Hematopoietic multipotent progenitor cell treated with erythropoietin and hydrocortisone succinate and interleukin-3 and kit ligand, for 8 days (in vitro differentiated cells): ENCODE measurements at places on chromosomes 16 and 17.

DNA sequence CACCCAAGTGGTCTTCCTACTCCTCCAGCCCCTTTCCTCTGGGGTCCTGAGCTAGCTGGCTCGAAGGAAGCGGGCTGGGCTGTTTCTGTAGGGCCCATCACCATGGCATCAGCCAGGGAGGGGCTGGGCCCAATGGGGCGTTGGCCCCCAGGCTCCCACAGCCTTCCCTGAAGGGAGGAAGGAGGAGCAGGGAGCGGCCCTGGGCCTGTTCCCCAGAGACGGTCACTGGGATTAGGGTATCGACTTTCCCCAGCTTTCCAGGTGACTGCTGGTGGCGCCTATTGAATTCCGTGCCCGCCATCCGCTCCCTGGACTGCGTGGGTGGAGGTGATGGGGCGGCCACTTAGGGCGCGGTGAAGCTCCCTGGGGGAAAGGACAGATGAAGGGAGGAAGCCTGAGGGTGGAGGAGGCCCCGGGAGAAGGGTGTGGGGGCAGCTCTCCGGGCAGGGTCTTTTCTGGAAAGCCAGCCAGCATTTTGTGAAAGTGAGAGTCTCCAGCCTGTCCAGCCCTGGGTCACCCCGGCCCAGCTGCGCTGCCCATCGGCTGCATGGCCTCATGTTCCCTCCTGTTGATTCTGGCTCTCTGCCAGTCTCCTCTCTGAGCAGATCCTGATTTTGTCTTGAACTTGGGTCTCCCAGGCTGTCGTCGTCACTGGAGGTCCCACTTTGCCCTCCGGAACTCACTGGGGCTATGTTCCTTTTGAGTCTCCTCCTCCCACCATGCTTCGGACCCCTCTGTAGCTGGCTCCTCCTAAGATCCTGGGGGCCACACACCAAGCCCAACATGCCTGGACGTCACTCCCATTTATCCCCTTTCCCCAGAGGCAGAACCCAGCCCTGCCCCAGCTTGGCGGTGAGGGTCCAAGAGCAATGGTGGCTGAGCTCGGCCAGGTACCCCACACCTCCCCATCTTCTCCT, 9.8 kb downstream of the NHERF1 start:
- no peak for DNase-seq

GRCh38 chr17:75854881-75855309, 240 bp downstream of the WBP2 start:
- no peak for DNase-seq

DNA sequence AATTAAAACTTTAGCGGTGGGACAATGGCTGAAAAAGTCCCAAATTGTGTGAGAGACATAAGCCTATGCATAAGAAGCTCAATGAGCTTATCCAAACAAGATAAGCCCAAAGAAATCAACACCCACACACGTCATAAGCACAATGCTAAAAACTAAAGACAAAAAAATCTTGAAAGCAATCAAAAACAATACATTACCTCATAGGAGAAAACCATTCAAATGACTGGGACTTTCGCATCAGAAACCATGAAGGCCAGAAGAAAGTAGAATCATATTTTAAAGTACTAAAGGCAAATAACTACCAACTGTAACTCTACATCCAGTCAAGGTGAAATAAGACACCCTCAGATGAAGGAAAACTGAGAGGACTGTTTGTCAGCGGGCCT, 50.2 kb downstream of the ZCCHC14 start:
- DNase-seq: no peak

DNA sequence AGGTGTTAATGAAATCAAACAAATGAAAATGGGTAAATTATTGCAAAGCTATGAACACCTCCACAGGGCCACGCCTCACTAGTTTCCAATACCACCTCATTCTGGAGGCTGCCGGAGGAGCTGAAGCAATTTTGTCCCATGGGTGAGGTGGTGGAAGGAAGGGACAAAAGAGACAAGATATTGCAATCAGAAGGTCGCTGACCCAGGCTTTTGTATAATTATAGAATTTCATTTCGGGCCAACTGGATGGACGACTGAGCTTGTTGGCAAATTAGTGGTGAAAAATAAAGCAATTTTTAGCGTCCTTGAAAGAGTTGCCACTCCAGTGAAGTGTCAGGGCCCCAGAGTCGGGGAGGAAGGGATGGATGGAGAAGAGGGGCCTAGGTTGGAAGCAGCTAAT, 147.9 kb downstream of the CYLD start:
- no peak for DNase-seq

DNA sequence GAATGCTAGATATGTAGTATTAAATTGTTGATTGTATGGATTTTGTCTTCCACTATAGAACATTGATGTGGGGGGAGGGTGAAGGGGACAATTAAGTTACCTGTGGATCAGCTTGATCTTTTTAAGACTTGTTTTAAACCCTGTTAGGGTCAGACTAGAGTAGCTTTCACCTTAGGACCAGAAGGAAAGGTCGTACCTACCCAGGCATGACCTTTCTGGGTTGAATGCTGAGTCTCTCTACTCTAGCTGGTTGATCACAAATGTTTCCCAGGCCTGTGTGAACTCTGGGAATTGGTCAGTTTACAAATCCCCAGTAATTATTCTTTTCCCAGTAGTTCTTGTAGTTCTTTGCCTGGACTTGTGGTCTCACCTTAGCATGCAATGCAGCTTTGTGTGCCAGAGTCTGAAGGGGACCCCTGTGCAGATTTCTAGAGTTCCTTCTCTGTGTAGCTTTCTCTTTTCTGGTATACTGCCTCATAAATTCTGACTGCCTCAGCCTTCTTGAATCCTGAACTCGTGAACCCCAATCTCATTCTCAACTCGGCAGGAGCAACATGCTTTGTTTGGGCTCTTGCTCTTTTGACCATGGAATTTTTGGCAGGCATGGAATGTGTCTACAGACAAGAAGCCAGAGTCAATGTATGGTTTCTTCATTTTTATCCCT, 54.1 kb downstream of the VMP1 start:
- DNase-seq: no peak

DNA sequence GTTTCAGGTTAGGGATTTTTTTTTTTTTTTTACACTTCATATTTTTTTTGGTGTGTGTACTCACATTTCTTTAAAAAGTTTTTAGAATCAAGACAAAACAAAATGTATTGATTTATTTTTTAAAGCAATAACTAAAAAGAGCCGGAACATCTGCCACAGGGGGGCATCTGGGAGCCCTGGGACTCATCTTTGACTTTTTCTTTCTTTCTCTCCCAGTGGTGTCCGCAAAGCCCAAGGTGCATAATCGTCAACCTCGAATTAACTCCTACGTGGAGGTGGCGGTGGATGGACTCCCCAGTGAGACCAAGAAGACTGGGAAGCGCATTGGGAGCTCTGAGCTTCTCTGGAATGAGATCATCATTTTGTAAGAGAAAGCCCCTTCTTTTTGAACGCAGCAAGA, 36.3 kb downstream of the WWP2 start:
- no peak for DNase-seq

- DNase-seq: peak; percentile 91
Observed at GRCh38 chr17:28571361-28572122, at the start of gene PIGS. PIGS (minus strand) TSS chr17:28571524; CDS start chr17:28571496, 28 bp downstream.

DNA sequence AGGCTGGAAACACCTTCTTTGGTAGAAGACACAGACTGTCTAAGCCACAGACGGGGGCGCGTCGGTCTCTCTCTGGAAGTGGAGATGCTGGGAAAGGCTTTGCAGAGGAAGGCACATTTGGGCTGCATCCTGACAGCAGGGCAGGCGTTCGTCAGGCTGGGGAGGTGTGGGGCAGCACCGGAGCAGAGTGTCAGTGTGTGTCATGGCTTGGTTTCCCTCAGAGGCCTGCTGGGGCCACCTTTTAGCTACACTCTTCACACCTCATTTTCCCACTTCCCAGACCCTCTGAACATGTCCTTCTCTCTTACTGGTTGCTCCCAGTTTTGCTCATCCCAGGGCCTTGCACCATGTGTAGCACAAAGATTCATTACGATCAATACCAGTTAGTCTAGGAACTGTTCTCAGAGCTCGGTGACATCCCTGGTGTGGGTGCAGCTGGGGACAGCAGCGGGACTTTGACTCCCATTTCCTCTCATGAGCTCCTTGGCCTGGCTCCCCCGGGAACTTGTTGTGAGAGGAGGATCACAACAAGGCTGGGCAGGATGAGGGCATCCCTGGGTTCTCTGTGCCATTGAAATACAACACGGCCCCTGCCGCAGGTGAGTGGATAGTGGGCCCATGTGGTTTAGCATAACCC, 33.1 kb downstream of the SMARCE1 start:
- DNase-seq: no peak

DNA sequence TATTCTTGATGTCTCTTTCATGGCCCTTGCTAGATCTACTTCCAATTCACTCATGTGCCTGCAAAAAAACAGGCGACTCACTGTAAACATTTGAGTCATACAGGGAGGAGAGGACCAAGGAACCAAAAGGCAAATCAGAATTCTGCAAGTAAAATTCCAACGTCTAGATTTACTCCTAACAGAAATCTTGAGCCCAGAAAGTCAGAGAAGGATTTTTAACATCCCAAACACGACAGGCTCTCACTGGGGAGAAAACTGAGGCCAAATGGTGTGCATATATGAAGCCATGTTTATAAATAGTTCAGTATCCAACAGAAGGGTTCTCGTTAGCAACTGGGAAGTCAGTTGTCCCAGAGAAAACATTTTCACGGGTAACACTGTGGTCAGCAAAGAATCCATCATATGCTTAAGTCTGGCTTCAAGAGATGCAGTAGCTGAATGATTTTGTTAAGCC, 40.1 kb downstream of the LITAF start:
- DNase-seq: no peak

DNA sequence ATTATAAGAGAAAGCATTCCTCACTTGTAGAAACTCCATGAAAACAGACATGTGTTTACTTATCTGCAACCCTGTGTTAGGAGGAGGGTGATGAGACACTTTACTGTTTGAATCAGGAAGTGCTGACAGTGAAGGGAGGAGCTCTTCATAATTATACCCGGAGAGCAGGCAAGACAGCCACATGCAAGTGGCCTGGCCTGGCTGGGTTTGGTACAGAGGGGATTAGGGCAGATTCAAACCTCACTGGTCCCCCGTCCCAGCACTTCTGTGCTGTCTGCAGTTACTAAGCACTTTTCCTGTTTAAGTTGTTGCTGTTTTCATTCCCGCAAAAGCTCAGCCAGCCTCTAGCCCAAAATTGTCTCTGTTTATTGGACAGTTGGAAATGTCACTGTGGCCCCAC, 78.5 kb downstream of the WWOX start:
- DNase-seq: no peak

- DNase-seq: no peak
Observed at GRCh38 chr17:76326306-76326705, 18.2 kb upstream of the QRICH2 start.

- no peak for DNase-seq
Observed at GRCh38 chr16:1485847-1486496, 2.8 kb downstream of the PTX4 start.
